ENCODE measurements at places on chromosomes 1 and 21.

GRCh38 chr1:227306689-227307088 lies 11.6 kb downstream of the CDC42BPA start:
- no peak for DNase-seq

DNA sequence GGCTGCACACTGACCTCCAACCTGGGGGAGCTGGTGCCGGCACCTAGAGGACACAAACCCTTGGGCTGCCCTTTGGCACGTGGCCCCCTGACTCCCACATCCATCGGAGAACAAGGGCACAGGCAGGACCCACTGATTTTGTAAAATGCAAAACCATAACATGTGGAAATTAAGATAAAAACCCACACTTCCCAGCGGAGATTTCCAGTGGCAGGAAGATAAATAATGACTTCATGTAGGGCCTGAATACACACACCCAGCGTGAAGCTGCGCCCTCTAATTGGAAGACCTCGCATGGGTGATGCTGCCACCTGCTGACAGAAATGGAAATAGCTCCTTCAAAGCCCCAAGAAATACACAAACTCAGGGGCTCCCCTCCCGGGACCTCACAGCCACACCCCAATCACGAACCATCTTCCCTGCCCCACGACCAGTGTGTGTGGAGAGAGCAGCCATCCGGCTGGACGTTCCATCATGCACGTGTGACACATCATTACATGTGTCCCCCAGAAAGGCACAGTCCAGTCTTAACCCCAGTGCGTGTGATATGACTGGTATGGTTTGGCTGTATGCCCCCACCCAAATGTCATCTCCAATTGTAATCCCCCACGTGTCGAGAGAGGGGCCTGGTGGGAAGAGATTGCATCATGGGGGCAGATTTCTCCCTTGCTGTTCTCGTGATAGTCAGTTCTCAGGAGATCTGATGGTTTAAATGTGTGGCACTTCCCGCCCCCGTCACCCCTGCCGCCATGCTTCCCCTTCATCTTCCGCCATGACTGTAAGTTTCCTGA lies 5.7 kb upstream of the TPRG1L start:
- DNase-seq = no peak

GRCh38 chr1:36389999-36390398 lies 4.3 kb upstream of the STK40 start:
- DNase-seq = no peak

DNA sequence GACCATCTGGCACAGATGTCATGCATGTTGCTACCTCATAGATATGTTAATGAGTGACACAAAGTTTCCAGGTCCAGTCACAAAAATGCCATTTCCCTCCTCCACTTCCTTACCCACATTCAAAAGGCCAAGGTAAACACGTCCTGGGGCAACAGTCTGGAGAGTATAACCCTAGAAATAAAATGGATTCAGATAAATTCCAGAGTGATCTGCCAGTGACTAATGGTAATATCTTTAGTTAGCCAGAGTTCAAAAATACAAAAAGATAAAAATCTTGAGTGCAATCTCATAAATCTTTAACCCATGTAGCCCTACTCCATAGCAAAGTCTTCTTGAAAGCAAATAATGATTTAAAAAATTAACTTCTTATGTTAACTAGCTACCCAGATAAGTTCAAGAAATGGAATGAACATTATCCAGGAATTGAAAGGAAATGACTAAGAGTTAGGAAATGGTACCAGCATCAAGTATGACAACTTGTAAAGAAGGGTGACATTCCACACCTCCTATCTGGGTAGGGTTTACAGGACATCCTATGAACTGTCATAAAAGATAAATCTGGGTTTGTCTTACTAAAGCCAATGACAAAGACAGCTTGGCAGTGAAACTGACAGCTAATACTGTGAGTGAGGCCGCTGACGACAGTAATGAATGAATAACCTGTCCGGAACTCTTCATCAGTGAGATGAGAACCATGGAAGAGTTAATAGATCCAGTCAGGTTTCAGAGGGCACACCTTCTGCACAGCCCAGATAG lies 18.1 kb downstream of the RGS2 start:
- no peak for DNase-seq

- DNase-seq = no peak
Measured at GRCh38 chr1:153958961-153959260, 499 bp upstream of the CRTC2 start.

DNA sequence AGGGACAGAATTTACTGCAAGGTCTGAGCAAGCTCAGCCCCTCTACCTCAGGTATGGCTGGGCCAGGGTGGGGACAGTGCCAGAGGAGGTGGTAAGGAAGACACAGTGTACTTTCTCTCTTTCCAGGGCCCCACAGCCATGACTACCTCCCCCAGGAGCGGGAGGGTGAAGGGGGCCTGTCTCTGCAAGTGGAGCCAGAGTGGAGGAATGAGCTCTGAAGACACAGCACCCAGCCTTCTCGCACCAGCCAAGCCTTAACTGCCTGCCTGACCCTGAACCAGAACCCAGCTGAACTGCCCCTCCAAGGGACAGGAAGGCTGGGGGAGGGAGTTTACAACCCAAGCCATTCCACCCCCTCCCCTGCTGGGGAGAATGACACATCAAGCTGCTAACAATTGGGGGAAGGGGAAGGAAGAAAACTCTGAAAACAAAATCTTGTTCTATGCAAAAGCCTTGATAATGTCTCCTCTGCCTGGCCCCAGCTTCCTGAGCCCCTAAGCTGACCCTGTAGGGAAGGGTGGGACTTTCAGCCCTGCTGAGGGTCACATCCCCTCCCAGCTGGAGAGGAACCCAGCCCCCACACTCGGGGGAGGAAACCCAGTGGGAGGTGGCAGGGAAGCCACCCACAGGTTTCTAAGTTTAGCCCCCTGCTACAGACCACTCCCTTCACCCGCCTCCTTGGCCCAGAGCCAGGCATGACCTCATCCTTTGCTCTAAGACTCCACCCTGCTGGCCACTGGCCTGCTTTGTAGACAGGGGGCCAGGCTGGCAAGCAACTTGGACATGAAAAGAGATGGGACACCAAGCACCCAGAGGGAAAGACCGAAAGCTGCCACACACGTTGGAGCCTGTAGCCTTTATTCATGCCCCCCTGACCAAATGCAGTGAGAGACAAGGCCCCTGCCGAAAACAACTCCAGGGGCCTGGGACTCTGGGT lies 6.4 kb downstream of the RHOC start:
- DNase-seq = peak; percentile 40

GRCh38 chr1:209086486-209087192 lies 496.9 kb upstream of the CAMK1G start:
- DNase-seq = no peak

DNA sequence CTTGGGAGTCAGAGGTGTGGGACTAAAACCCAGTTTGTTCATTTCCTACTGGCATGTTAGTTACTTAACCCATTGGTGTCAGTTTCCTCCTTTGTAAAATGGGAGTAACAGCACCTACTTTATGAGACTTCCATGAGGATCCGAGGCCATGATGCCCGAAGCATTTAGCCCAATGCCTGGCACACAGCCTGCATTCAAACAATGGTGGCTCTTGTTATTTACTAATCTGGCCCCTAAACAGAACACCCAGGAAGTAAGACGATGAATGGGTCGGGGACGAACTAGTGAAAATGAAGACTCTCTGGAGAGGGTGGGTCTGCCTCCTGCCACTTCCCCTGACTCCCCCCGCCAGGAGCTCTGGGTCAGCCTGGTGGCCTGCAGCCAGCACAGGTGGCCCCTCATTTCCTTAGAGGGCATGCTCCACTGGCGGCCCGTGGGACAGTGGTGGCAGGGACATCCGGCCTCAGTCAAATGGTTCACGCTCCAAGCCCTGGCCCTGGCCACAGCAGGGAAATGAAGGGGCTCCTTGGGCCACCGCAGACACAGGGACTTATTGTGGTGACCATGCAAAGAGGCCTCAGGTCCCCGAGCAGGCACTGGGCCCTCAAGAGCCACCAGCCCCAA lies 9.5 kb upstream of the TAS1R2 start:
- DNase-seq = no peak

- DNase-seq = no peak
Measured at GRCh38 chr1:240254006-240254405, 162.3 kb downstream of the FMN2 start.

DNA sequence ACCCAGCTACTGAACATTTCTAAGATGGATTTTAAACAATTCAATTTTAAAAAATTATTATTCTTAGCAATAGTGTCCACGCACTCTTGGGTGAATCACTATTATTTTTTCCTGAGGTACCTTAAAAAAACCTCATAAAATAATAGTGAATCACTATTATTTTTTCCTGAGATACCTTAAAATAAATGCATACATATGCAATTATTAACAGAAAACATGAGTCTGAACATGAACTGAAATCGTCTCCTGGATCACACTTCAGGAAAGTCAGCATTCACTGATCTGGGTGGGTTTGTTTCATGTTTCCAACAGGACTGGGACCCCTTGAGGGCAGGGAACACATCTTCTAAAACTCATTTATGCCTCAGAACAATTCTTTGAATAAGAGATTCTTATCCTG lies 63.1 kb upstream of the IFNLR1 start:
- DNase-seq = no peak

DNA sequence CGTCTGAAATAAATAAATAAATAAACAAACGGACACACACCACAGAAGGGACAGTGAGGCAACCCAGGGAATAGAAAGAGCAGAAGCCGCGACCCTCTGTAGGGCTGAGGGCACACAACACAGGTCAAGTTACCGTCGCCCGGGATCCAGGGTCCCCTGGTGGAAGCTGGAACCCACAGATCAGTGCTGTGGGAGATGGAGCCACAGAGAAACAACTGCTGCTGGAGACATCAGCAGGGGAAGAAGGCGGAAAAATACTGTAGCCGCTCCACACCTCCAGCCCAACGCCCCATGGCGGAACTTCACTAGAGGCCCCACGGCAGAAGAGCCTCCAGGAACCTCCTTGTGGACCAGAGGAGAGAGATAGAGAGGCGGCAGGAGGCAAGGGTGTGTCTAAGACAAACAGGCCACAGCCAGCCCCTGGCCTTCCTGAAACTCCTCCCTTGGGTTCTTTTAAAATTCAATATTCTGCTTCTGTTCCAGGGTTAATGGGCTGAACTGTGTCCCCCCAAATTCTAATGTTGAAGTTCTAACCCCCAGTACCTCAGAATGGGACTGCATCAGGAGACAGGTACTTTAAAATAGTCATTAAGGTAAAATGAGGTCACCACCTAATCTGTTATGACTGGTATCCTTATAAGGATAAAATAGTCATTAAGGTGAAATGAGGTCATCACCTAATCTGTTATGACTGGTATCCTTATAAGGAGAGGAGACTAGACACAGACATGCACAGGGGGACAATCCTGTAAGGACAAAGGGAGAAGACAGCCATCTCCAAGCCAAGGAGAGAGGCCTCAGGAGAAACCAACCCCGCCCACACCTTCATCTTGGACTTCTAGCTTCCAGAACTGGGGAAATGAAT lies 7.7 kb upstream of the HLCS start:
- DNase-seq = no peak

DNA sequence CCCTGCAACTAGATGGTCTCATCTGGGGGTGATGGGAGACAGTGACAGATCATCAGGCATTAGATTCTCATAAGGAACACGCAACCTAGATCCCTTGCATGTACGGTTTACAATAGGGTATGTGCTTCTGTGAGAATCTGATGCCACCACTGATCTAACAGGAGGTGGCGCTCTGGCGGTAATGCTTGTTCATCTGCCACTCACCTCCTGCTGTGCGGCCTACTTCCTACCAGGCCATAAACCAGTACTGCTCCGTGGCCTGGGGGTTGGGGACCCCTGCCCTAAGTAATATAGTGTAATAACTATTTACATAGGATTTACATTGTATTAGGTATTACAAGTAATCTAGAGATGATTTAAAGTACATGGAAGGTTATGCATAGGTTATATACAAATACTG lies 134.9 kb downstream of the CLEC20A start:
- DNase-seq = no peak

GRCh38 chr1:174982971-174983689 lies 16.6 kb upstream of the CACYBP start:
- peak; percentile 36 for DNase-seq

DNA sequence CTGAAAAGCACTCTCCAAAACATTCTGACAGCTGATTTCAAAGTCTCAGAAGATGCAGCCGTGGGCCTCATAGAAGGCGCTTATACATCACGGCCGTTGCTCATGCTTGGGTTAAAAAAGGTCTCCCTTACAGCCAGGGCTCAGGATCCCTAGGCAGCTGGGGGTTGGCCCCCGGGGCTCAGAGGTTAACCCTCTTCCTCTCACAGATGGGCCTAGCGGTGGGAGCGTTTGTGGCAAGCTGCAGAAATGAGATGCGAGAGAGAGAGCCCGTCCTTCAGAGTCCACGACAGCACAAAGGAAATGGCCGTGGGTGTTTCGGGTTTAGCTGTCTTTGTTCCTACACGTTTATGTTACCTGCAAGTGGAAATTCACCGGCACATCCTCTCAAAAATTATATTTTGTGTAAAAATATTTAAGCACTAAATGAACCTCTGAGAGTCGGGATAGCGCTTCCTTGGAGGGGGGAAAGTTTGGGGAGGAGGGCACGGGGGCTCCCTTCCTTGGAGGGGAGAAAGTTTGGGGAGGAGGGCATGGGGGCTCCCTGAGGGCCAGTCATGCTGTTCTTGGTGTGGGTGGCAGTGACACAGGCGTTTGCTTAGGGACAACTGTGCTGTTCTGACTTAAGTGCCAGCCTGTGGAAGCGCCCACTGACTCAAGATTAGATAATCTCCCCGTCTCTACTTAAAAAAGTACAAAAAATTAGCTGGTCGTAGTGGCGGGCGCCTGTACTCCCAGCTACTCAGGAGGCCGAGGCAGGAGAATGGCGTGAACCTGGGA lies 20.5 kb upstream of the PRDM15 start:
- no peak for DNase-seq

- no peak for DNase-seq
Measured at GRCh38 chr1:91609551-91609950, 108.9 kb downstream of the CDC7 start.

DNA sequence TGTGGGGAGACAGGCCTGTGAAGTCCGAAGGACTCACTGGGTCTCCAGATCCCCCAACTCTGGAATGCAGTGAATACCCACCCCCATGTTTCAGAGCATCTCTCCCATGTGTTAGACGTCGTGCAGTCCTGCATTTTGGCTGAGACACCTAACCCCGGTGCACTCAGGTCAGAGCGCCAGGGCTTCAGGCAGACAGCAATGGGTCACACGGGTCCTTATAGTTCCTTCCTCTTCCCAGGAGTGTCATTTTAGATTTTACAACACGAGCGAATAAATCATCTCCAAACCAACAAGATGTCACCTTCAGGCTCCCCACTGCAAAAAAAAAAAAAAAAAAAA lies 5.1 kb downstream of the PRRX1 start:
- DNase-seq = no peak

GRCh38 chr1:183218971-183219615 lies 33.0 kb downstream of the LAMC2 start:
- DNase-seq = no peak

GRCh38 chr1:210347112-210347511 lies 18.4 kb downstream of the HHAT start:
- DNase-seq = no peak

Measured in NCI-H1048 (cell line).